ENCODE measurements at places on chromosomes 12 and 14.

DNA sequence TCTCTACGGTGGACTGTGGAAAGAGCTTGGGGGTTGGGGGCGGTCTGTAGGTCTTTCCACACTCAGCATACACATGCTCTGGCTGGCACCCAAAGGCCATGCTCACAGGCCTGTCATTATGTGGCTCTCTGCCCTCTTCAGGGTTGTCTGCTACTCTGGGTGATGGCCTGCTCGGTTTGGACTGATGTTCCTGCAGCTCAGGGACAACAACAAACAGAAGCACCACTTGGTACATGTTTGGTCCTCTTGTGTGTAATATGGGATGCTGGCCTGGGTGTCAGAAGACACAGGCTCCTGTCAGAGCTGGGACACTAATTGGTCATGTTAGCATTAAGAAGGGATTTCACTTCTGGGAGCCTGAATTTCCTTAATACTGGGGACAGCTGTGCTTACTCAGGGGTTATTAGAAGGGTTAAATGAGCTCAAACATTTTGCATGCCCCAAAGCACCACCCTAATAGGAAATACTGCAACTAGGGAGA, 32.7 kb upstream of the SELPLG start:
- no peak for DNase-seq

DNA sequence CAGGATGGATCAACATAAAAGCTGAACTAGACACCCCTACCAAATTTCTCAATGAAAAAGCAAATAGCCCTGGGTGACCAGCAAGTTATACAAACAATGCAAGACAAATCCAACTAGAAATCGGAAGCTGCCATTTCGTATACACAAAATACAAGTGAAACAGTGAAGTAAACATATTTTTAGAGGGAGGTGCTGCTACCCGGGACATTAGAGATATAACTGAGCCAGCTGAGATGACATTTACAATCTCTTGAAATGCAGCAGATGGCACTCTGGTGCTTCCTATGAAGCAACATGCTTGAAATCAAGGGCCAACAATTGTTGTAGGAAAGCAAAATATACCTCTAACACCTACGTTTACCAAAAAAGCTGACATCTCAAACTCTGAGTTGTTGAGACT, 25.5 kb downstream of the BDKRB1 start:
- DNase-seq = no peak

- DNase-seq = no peak
Observed at GRCh38 chr12:116184763-116185162, 92.7 kb downstream of the MED13L start.

GRCh38 chr14:77406718-77407117, 16.6 kb downstream of the NOXRED1 start:
- no peak for DNase-seq

GRCh38 chr12:124026755-124027745, 54.0 kb downstream of the ZNF664 start:
- DNase-seq = no peak

DNA sequence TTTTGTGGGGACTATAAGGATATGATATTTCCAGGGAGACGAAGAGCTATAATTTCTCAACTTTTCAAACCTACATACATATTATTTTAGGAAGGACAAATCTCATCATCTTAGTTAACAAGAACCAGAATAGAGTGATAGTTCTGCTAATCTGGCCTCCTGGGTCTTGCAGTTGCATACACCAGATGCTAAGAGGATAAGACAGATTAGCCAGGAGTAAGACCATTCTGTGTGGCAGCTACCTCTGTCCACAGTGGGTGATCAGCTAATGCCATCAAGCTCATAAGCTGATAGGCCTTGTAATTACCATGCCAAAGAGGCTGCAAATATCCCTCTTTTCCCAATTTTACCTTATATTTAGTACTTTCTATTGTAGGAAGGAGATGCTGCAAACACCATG, 776.8 kb downstream of the NRXN3 start:
- no peak for DNase-seq

DNA sequence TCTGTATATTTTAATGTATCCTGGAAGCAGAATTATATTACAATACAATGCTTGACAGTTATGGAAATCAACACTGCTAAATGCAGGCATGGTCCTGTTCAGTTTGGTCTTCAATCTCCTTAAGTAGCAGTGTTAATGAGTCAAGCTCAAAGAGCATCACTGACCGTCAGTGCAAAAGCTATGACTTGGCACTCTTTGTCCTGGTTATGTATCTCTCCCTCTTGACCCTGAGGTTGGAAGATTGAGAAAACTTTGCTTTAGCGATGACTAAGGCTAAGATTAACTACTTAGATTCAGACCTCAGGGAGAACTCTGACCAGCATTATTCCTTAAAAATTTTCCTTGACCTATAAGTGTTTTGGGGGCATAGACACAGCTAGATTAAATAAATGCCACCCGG, 10.9 kb downstream of the CLEC7A start:
- DNase-seq = no peak

DNA sequence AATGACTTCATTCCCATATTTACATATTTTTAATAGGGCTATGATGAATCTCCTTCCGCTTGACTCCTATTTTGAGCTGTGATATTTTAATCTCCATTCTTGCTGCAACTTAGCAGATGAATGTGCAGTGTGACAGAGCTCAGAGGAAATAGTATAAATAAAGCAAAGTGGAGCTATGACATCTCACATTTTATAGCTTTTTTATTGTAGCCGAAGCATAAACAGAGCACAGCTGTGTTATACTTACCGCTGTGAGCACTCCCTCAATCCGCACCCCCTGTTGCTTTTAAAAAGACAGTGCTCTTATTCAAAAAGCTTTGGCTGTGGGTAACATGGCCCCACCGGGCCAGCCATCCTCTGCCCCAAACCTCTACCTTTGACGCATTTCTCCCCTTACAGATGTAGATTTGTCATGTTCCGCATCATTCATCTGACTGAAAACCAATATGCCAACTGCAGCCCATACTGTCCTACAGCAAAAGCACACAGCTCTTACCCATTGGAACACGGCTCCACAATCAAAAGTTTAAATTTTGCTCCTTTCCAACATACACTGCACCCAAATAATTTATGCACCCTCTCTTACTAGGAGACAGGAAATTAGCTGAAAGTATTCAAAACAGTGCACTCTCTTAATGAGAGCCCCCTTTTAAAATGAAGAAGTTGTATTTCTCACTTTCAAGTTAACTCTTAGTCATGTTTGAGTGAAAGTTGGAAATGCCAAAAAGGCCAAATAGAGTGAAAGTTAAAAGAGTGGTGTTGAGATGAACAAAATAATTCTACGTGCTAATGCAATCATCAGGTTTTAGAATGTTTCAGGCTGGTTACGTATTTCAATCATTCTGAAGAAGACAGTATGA, 429.3 kb upstream of the SOX5 start:
- no peak for DNase-seq

- no peak for DNase-seq
Observed at GRCh38 chr12:109489016-109489954, 11.9 kb downstream of the UBE3B start.

GRCh38 chr14:93044121-93044520, 71.6 kb downstream of the ITPK1 start:
- no peak for DNase-seq

DNA sequence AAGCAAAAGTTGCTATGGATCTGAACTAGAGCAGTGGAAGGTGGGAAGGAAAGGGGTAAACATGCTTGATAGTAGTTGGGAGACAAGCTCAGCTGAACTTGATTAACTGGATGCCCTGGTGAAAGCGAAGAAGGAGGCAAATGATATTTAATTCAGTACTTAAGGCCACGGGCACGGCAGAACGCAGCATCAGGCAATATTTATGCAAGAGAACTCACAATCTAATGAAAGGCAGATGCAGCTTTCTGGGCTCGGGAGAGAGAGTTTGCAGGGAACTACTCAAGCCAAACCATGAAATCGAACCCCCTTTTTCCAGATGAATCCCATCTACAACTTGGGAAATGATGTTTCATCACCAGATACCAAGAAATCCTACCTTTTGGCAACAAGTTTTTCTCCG, 3.5 kb upstream of the CNIH1 start:
- DNase-seq = no peak

DNA sequence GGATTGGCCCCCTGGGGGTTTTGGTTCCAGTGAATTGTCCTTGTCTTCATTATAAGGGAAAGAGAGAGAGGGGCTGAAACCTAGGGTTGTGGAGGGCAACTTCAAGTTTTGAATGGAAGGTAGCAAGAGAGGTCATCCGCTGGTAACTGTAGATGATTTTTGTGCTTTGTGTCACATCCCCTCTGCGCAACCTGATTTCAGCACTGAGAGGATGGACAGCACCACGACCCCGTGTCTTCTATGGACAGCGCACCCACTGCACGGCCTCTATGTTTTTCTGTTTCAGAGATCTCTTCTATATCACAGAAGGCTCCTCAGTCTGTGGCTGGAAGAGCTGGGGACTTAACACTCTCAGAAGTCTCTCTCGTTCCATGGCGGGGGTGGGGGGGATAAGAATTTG, 127.0 kb upstream of the RPH3A start:
- no peak for DNase-seq

DNA sequence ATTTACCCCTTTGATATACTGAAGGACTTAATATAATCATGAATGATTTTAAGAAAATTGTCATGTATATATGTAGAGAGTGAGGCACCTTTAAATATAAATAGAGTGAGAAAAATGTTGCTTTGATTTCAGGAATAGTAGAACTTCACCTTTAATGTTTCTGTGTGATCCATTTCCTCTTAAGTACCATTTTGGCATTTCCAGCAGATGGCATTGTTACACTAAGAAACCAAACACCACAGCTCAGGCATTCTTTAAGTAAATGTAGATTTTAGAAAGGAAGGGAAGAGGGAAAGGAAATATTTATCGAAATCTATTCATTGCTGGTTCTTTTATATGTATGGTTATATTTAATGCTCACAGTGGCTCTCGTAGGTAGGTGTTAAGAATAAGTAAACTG, 556.7 kb upstream of the FBXO33 start:
- no peak for DNase-seq

GRCh38 chr12:104150416-104150815, 12.4 kb upstream of the NFYB start:
- DNase-seq = no peak

GRCh38 chr14:24053548-24054323, 1.9 kb downstream of the CARMIL3 start:
- no peak for DNase-seq

DNA sequence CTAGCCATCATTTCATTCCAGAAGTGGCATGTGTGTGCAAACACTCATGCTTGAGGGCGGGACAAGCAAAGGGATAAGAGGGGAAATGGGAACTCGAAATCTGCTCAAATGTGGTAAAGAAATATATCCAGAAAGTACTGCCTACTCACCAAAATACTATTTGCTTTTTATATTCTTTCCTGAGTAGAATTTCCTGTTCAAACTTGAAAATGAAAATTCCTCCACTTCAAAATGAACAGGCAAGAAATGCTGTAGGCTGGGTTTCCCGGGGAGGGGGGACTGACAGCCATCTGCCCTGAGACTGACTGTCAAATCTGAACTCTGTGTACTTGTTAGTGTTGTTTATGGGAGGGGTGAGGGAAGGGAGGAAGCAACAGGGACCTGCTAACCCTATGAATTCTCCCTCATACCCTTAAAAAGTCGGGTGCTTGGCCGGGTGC, 34.6 kb downstream of the NTF3 start:
- no peak for DNase-seq

DNA sequence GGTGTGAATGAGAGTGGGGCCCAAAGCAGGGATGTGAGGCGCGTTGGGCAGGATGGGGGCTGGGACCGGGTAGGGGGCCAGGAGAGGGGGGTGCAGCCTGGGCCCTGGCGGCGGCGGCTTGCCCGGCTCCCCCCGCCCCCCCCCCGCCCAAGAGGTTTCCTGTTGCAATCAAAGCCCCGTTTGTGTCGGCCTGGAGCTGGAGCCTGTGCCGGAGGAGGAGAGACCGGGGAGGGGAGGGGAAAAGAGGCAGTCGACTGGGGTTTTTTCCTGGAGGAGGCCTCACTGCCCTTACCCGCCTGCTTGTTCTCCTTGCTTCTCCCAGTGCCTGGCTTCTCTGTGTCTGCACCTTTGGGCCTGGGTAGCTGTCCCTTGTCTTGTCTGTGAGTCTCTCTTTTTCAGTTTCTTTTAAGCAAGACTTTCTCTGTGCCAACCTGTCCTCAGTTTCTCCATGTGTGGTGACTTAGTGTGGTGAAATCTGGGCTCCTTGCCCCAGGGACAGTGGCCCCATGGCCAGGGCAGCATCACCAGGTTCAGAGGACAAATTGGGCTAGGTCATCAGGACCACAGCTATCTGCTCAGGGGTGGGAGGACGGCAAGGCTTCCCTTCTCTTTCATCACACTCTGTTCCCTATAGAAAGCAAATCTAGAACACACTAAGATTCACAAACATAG, 8.5 kb downstream of the RARG start:
- DNase-seq = peak; percentile 40

DNA sequence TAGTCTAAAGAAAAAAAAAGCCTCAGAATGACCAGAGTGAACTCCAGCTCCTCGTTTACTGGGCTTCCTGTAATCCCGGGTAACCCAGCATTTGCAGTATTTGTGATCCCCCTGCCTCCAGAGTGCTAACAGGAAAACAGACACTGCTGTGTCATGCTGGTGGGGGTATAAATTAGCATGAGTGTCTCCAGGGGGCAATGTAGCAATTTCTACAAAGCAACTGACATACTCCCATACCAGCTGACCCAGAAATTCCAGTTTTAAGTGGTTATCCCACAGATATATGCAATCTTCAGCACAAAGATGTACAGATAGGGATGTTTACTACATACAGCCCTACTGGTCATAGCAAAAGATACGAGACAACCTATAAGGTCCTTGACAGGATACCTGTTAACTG, 18.8 kb downstream of the TTC7B start:
- no peak for DNase-seq

- DNase-seq = no peak
Observed at GRCh38 chr12:48583728-48584127, 13.9 kb upstream of the LALBA start.

GRCh38 chr12:124327362-124328043, 32.6 kb downstream of the RFLNA start:
- no peak for DNase-seq

- no peak for DNase-seq
Observed at GRCh38 chr12:6442836-6443235, 1.9 kb upstream of the CD27 start.

GRCh38 chr14:64701660-64702059, 2.6 kb upstream of the PLEKHG3 start:
- DNase-seq = no peak

DNA sequence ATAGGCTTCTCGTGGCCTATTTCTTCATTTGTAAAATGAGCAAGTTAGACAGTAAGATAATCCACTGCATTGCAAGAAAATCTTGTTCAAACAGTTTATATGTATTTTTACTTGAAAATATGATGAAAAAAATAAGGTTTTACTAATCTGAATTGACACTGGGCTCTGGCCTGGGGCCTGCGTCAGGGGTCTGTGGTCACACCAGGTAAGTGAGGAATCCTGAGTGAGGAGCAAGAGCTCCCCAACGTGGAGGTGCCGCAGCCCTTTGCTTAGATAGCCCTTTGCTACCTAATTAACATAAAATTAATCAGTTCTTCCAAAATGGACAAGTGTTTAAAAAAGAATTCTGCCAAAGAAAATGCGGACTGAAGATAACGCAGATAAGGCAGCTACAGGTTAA, 39.1 kb upstream of the STAB2 start:
- DNase-seq = no peak
